Stimulated activated CD4-positive, alpha-beta T cell treated with anti-CD3 and anti-CD28 coated beads, Interleukin-12 subunit alpha, Interleukin-12 subunit beta, amount 100 ng/mL, for 24 hours (primary cell): ENCODE measurements at places on chromosomes 13 and 19.

DNA sequence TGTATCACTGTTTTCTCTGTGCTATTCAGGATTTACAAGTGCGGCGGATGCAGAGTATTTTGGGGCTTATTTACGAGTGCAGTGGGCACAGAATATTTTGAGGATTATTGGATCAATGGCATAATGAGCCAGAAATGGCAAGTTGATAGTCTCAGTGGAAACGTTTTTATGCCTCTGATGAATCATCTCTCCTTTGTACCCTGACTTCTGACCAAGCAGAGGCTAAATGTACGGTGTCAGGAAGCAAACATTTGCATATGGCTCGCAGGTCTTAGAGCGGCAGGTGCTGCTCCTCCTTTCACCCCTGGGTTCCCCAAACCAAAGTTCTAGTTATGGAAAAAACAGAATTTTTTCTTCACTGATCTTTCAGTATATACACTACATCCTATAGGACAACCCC is 94.5 kb downstream of the LIG4 start:
- no peak for DNase-seq

- DNase-seq: no peak
Observed at GRCh38 chr13:43300865-43301264, 277.5 kb downstream of the DNAJC15 start.

GRCh38 chr13:69755101-69755500 is 352.5 kb upstream of the ATXN8OS start:
- no peak for DNase-seq

DNA sequence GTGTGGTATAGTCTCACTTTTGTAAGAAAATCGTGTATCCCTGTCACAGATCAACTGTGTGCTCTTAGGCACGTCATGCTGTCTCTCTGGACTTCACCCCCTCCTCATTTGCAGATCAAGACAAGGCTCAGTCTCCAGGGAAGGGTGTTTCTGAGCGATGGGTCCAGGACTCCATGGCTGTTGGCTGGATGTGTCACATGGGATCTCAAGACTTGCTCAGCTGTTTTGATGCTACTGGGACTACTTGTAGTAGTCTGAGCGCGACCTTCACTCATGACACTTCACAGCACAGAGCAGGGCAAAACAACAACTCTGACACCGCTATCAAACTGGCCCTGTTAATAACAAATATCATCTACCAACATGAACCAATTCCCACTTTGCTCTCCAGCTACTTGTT is 36.2 kb downstream of the SMAD9 start:
- DNase-seq: no peak

- no peak for DNase-seq
Observed at GRCh38 chr19:33248553-33248953, 22.9 kb upstream of the SLC7A10 start.

- no peak for DNase-seq
Observed at GRCh38 chr13:53198736-53199135, 170.1 kb downstream of the OLFM4 start.

DNA sequence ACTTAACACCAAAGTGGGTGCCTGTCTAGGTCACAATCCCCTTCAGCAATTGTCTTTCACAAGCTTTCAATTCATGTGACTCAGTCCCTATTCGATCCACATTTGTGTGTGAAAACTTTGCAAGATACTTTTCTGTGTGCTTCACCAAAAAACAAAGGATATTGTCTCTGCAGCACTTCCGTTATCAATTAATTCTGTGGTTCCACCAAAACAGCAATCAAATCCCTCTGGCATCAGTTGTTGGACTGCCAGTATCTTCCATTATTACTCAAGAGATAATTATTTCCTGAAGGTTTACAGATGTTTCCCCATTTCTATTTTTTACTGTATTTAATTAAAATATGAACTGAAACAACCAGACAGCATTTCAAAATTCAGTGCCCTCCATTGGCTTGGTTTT is 481.4 kb downstream of the SUCLA2 start:
- DNase-seq: no peak

DNA sequence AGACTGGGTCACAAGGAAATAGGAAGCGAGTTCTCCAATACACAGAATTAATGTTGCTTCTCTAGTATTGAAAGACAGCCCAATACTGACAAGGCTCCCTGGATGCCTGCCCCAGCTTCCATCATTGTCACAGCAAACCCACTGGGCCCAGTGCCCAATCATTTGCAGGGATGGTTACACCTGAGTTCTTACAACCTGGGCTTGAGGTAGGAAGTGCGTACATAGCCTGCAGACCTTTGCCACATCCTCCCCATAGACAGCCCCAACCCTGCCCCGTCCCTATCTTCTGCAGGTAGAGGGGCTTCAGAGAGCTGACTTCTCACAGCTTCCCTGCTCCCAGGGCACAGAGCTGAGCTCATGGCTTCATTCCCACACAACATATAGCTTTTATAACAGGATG is 108.1 kb upstream of the UBL3 start:
- DNase-seq: no peak

GRCh38 chr19:19034204-19034624 is 811 bp downstream of the ARMC6 start:
- peak; percentile 55 for DNase-seq

DNA sequence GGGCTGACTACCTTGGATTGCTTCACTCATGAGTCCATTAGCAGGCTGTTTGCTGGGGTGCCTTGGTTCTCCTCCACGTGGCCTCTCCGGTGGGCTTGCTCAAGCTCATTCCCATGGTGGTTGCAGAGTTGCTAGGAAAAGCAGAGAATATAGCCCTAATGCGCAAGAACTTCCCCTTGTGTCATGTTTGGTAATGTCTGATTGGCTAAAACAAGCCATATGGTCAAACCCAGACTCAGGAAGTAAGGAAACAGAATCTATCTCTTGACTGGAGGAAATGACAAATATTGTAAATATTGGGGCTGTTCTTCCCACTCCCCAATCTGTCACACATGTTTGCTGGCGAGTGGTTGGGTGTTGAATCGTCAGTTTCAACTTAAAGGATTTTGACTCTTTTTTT is 12.1 kb downstream of the NFILZ start:
- DNase-seq: no peak

DNA sequence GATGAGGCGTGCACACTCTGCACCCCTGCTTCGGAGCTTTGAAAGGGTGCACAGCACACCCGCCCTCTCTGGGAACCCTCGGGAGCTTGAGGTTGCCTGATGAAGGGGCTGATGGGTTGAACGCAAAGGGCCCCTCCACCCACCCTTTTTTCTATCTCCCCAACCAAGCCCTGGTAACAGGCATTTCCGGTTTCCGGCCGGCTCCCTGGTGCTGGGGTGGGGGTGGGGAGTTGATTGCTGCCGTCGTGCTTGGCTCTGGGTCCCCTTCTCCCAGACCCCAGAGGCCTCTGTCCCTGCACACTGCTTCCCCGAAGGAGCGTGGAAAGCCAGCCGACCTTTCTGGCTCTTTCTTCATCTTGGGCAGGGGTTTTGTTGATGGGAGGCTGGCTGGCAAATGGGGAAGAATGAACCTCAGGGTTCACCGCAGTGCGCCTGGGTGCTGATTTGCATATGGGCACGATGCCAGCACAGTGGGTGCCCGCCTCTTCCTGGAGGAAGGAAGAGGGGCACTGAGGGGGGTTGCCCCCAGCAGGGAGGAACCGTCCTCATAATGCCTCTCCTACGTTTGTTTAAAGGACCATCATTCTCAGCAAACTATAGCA is 29.1 kb downstream of the VAV1 start:
- peak; percentile 67 for DNase-seq

DNA sequence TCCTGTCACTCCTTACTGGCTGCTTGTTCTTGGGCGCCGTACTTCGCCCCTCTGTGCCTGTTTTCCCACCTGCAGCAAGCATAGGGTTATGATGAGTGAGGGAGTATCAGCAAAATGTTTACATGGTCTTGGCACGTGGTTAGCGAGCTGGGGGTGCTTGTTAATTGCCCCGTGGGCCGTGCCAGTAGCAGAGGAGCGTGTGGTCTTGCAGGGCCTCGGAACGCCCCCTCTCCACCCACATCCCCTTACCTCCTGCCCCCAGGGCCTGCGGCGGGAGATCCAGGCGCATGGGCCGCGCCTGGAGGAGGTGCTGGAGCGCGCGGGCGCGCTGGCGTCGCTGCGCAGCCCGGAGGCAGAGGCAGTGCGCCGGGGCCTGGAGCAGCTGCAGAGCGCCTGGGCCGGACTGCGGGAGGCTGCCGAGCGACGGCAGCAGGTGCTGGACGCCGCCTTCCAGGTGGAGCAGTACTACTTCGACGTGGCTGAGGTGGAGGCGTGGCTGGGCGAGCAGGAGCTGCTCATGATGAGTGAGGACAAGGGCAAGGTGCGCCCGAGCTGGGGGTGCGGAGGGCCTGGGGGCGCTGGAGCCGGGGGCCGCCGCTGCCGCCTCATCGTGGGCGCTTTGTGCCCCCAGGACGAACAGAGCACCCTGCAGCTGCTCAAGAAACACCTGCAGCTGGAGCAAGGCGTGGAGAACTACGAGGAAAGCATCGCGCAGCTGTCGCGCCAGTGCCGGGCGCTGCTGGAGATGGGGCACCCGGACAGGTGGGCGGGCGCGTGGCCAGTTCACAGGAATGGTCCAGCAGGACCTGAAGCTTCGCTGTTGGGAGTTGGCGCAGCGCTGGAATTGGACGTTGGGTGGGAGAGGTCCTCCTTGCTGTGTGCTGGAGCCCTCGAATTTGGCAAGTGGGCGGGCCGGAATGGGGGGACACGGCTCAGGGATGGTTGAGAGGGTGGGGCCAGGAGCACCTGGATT is 22.5 kb upstream of the SHKBP1 start:
- no peak for DNase-seq

DNA sequence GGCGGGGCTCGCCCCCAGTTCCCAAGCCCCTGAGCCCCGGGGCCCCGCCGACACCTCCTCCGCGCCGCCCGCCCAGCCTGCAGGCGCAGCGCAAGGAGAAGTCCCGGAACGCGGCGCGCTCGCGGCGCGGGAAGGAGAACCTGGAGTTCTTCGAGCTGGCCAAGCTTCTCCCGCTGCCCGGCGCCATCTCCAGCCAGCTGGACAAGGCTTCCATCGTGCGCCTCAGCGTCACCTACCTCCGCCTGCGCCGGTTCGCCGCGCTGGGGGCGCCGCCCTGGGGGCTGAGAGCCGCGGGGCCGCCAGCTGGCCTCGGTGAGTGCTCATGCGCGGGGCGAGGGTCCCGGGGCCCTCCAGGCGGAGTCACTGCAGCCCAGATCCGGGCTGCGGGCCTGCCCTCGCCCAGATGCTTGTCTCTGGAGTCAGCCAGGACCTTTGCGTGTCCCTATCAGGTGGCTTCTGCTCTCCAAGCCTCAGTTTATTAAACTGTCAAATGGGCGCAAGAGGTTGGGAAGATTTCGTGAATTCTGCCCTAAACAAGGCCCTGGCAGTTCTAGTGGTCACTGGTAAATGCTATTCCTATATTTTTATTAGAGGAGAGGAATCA is 2.0 kb downstream of the NPAS1 start:
- DNase-seq: no peak

DNA sequence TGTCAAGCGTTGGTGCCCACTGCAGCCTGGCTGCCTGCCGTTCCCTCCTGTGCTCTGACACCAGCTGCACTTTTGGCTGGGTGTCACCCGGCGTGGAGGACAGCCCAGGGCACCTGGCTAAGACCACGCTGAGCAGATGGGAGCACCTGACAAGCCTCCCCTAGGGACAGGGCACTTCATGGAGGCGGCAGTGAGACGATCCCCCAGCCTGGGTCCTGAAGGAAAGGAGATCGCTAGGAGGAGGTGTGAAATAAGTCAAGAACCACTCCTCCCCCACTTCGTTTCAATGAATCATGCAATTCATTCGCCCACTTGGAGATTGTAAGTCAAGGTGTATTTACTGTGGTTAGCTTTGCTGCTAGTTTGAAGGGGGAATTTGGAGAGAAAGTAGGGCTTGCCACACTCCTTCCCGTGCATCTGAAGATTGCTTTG is 38.8 kb downstream of the VSTM2B start:
- no peak for DNase-seq

DNA sequence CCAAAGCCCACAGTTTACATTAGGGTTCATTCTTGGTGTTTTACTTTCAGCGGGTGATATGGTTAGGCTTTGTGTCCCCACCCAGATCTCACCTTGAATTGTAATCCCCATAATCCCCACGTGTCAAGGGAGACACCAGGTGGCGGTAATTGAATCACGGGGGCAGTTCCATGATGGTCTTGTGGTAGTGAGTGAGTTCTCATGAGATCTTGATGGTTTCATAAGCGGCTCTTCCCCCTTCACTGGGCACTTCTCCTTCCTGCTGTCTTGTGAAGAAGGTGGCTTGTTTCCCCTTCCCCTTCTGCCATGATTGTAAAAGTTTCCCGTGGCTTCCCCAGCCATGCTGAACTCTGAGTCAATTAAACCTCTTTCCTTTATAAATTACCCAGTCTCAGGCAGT is 12.0 kb downstream of the FPR2 start:
- no peak for DNase-seq

DNA sequence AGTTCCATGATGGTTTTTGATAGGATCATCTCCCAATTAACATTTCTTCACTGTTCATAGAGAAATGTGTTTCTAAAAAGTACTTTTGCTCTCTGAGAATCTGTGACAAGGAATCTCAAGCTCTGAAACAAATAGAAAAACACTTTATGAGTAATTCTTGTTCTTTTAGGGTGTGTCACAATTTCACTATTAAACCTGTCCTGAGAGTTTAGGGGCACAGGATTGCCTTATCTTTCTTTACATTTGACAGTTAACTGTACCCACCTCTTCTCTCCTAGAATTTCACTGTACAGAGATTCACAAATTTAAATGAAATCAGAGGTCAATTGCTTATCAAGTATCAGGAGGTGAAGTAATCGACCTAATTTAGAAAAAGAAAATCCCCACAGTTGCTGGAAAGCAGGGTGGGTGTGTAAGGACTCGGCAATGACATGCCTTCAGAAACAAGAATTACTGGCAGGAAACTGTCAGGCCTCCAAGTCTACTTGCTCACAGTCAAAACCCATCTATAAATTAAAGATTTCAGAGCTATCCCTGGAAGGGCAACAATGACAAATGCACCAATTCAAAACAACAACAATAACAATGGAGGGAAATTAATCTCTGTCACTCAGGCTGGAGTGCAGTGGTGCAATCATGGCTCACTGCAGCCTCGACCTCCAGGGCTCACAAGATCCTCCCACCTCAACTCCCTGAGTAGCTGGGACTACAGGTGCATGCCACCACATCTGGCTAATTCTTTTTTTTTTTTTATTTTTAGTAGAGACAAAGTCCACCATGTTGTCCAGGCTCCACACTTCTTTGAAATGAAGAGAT is 250.2 kb downstream of the ABCC4 start:
- no peak for DNase-seq

GRCh38 chr13:27138457-27139093 is 33.0 kb downstream of the USP12 start:
- no peak for DNase-seq

- no peak for DNase-seq
Observed at GRCh38 chr13:46554951-46555350, 2.0 kb downstream of the LRCH1 start.

GRCh38 chr13:43872181-43872580 is 7.4 kb downstream of the CCDC122 start:
- DNase-seq: no peak

DNA sequence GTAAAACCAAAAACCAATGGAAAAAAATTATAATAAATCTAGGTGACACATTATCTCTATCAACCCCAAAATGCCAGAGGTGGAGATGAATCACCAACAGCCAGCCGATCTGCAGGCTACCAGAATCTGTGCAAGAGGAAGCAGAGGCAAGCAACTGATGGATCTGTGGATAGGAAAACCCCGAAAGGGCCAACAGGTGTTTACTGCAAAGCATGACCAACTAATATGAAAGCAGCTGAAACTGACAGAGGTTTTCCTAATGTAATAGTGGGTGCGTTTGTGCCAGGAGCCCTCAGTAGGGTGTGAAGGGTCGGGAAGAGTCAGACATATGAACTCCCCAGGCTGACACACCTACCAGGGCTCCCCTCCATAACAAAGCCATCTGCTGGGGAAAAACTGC is 554.6 kb downstream of the RFC3 start:
- DNase-seq: no peak
